Activated CD4-positive, alpha-beta T cell treated with anti-CD3 and anti-CD28 coated beads, Interleukin-2, amount 10 ng/mL, durations not matched to agents 7 days and 5 days (primary cell): ENCODE measurements at places on chromosomes 3 and 15. TPM values are rescaled to one million over a fixed set of nuclear protein-coding genes. Genes with fewer than 3 reads are reported as not detected.

The TNFSF10 gene
- total RNA-seq = 97.9 TPM

The GOLGA8S gene
- total RNA-seq = 0.20 TPM

The SEMA6D gene
- total RNA-seq = not detected

DNA sequence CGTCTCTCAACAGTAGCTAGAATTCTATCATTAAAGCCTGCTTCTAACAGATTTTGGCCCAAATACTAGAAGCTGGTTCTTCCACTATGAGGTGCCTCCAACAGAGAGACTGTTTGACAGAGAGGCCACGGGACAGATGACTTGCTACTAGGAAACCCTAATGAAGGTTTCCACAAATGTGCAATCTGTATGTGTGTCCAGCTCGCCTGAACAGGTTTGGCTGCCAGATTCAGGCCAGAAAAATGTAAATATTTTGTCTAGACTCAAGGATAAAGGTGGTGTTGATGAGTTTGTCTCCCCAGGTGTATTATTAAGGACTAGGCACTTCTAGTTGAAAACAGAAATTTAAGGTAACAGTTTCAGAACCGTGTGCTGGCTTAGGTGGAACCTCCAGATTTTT lies 91.6 kb upstream of the TRIM42 start:
- DNase-seq = no peak

DNA sequence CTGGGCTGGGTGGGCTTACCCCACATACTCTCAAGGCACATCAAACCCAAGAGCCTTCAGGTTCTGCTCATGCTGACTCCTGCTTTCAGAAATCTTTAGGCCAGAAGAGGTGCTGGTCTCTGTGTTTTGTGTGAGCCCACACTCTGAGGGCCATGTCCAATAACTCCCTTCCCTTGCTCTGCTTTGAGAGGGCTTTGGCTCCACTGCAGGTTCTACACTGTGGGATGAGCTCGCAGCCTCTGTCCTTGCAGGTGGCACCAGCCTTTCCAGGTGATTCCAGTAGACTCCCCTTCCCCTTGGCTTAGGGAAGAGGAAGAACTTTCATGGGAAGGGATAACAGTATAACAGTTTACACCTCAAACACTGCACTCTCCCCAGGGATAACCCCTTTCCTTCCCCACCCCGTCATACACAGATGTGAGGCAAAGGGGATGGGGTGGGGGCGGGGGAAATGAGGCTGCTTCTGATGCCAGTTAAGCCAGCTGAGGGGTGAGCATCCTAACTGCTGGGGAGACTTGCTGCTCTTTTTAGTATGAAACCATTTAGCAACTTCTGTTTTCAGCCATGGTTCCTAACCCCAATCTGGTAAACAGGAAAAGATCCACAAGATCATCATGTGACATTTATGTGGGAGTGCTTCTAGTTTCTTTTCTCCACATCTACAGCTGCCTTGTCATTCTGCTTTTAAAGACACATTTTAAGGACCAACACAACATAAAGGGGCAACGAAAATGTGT lies 262.4 kb downstream of the SLC9A9 start:
- no peak for DNase-seq
